ENCODE measurements at places on chromosomes 6 and 20.
A peak's percentile ranks its signal among the peaks of the same experiment; 100 is the strongest.

- peak; percentile 93 for DNase-seq
Observed at GRCh38 chr6:27091661-27092315, 155.7 kb upstream of the PRSS16 start.

- DNase-seq = no peak
Observed at GRCh38 chr6:158516098-158516497, 43.8 kb upstream of the TMEM181 start.

GRCh38 chr6:3913958-3914337, 64.8 kb downstream of the FAM50B start:
- DNase-seq = no peak

DNA sequence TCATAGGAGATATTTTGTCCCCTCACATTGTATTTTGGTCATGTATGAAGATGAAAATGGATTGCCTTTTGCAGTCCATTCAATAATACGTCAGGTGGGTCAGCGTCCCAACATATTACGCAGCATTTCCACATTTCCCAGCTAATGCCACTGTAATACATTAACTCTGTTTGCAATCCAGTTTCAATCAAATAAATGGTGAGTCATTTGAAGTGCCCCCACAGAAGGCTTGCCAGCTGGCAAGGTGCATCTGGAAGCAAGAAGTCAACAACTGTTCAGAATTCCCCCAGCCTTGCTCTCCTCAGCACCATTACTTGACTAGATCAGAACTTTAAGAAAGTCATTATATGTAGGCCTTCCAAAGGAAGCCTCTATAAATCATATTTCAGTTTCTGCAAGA, 50.4 kb downstream of the PHACTR1 start:
- no peak for DNase-seq

Measured in fibroblast of skin of right quadriceps (primary cell).